H4 (cell line): ENCODE measurements at places on chromosomes 1 and 21.

GRCh38 chr1:238242181-238242580 is 351.5 kb upstream of the ZP4 start:
- DNase-seq: no peak

- no peak for DNase-seq
Measured at GRCh38 chr1:24300971-24301784, 18.0 kb upstream of the GRHL3 start.

GRCh38 chr1:84569216-84569615 is 5.0 kb downstream of the CTBS start:
- no peak for DNase-seq

GRCh38 chr1:53462769-53463501 is 3.7 kb downstream of the DMRTB1 start:
- no peak for DNase-seq

DNA sequence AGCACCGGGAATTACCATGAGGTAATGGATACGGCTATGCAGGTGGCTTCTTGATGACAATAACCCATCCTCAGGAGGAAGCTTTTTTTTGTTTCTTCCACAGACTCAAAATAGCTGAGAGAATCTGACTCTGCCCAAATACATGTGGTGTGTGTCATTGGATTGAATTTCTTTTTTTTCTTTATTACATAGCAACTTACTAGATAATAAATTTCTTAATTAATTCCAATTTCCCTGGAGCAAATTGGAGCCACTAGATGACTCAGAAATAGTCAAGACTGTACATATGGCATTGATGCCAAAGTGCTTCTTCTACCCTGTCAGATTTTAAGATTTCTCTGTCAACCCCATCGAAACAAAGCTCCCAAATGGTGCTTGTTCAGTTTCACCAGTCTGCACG is 42.7 kb downstream of the L1TD1 start:
- no peak for DNase-seq

- no peak for DNase-seq
Measured at GRCh38 chr1:116337398-116337797, 35.6 kb upstream of the ATP1A1 start.

- DNase-seq: peak; percentile 39
Measured at GRCh38 chr1:180521474-180522212, 19.3 kb upstream of the ACBD6 start.

DNA sequence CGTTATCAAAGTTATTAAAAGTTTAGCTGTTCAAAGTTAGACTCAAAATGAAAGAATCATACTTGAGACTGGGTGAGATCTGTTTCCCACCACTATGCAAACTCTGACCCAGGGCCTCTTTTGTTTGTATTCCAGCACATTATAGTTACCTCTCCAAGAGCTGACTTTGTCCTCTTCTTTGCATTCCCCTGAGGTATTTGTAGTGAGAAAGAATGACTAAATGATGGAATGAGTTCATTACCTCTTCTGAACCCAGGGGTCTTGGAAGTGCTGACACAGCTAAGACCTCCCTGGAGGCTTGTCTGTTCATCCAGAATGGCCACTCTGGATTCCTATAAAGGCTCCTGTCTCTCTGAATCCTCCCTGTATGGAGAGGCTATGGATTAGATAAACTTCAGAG is 62.4 kb downstream of the FGGY start:
- no peak for DNase-seq
